ENCODE measurements at places on chromosomes 16 and 17.

DNA sequence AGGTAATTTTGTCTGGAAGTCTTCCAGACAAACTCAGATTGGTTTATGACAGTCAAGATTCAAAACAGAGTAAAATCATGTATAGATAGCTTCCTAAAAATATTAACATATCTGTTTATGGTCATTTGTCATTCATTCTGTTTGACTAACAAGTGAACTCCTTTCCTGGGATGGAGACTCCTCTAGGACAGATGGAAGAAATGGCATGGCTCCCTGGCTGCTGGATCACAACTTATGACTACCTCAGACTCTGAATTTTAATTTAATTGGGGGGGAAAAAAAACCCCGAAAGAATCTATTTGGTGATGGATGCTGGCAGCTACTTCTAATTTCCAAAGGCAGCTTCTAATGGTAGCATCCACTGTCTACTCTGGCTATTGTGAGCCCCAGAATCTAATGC is 34.6 kb downstream of the PHLPP2 start:
- no peak for DNase-seq

GRCh38 chr16:66443269-66443652 is 16.2 kb downstream of the BEAN1 start:
- DNase-seq, result no peak

GRCh38 chr17:81987161-81987770 is 9.8 kb downstream of the ASPSCR1 start:
- DNase-seq, result no peak

- peak; percentile 89 for DNase-seq
Measured at GRCh38 chr16:57115514-57116182, 23.3 kb downstream of the CPNE2 start.

- peak; percentile 40 for DNase-seq
Measured at GRCh38 chr17:48052956-48053757, 5.0 kb downstream of the NFE2L1 start.

DNA sequence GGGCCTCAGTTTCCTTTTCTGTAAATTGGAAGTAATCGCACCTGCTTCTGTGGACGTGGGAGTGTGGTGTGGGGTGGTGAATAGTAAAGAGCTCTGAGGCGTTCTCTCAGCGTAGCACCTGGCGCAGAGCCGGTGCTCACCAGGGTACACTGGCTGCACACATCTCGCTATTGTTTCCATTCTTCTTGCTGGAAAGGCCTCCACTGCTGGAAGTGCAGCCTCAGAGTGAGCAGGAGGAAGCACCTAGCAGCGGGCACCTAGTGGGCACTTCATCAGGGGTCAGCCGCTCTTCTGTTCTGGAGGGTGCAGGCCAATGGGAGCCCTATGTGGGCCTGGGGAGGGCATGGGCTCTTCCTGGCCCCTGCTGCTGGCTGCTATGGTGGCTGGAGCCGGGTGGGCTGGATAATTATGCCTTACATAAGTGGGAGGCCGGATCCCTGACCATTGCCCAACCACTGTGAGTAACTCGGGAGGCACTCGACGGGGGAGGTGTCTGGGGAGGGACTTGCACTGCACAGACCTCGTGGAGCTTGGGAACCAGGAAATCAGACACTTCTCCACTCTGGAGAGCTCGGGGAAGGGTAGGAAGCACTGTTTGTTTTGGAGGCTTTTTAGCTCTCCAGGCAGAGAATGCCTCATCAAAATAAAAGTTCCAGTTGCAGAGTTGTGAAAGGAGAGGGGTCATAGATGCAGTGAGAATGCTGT is 1.7 kb downstream of the MAP2K3 start:
- DNase-seq, result peak; percentile 17

DNA sequence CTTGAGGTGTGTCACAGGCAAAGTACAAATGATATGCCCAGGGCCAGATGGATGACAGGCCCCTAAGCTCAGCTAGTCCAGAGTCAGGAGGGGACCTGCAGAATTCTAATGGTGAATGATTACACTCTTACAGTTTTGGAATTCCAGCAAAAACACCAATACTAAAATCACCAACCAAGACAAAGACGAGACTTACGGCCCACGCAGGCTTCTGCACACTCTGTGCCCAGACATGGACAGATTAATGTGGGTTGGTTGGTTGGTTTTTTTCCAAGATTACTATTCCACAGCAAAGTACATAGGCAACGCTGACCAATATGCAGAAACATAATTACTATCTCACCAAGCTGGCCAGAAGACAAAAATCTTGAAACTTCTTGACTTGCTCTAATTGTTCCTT is 9.7 kb downstream of the ADCY9 start:
- no peak for DNase-seq

- no peak for DNase-seq
Measured at GRCh38 chr16:52351451-52351850, 195.5 kb downstream of the TOX3 start.

- DNase-seq, result no peak
Measured at GRCh38 chr16:23899869-23900268, 64.1 kb downstream of the PRKCB start.

DNA sequence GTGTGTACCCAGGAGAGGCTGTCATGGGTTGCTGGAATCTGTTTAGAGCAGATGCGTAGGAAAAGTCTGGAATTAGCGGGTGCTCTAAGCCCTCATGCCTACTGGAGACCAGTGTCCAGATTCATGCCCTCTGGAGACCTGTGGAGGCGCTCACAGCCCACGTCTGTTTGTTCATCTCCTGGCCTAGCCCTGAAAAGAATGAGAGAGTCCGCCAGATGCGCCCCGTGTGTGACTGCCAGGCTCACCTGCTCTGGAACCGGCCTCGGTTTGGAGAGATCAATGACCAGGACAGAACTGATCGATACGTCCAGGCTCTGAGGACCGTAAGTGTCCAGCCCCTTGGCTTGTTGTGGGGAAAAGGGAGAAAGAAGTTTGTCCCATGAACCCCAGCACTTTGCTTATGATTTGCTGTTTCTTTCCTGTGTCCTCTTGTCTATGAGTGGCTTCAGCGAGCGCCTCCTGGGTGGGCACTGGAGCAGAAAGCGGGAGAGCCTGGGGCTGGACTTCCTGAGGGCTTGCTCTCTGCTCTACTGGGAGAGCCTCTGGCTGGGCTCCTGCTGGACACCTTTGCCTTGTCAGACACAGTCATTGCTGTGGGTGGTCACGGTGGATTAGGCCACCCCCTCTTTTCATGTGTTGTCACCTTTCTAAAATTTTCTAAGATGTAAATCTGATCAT is 35.3 kb downstream of the PRMT7 start:
- DNase-seq, result no peak

GRCh38 chr17:59405944-59406705 is 74.7 kb downstream of the YPEL2 start:
- DNase-seq, result no peak

DNA sequence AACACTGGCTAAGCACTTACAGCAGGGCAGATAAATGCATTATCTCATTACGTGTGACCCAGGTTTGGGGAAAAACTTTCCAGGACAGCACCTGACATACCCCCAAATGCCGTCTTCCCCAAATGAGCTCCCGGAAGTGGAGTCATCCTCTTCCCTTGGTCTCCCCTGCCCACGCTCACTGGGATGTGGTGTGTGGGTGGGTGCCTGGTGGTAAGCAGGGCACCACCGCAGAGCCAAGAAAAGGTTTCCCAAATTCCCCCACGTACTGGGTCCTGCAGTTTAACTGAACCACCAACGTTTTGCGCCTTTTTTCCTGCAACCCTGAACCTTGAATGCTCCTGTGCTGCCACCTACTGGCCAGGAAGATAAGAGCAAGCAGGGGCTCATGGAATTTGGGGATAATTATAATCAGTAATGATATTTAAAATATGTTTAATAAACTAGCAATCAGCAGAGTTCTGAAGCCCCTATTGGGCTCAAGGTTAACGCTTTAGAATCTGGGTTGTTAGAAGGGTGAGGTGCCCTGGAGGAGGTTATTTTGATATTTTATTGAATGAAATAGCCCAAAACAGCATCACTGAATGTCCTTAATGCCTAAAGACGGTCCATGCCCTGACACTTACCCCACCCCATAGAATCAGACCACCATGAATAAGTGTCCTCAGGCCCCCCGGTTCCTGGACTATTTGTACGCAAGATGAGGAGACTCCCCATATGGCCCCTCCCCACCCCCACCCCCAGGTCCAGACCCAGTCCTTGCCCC is 8.0 kb downstream of the SPPL2C start:
- peak; percentile 89 for DNase-seq

DNA sequence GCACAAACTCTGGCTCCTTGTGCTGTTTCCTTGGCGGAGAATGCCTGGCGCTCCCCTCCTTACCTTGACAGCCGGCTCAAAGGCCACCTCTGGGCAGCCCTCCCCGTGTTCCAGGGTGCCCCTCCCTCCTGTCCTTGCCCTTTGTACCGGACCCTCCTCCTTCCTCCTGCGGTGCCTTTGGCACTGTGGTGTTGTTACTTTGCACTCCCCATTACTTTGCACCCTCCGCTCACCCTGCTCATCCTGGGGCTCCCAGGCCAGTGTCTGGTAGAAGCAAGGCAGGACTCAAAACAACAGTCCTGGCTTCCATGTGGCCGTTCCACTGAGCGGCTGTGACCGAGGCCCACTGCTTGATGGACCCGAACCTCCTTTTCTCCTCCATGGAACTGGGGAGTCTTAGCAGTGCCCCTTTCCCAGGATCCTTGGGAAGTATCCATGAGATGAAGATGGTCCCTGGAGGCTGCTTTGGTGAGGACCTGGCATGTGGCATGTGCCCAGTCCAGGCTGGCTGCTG is 147.8 kb downstream of the CMIP start:
- no peak for DNase-seq

DNA sequence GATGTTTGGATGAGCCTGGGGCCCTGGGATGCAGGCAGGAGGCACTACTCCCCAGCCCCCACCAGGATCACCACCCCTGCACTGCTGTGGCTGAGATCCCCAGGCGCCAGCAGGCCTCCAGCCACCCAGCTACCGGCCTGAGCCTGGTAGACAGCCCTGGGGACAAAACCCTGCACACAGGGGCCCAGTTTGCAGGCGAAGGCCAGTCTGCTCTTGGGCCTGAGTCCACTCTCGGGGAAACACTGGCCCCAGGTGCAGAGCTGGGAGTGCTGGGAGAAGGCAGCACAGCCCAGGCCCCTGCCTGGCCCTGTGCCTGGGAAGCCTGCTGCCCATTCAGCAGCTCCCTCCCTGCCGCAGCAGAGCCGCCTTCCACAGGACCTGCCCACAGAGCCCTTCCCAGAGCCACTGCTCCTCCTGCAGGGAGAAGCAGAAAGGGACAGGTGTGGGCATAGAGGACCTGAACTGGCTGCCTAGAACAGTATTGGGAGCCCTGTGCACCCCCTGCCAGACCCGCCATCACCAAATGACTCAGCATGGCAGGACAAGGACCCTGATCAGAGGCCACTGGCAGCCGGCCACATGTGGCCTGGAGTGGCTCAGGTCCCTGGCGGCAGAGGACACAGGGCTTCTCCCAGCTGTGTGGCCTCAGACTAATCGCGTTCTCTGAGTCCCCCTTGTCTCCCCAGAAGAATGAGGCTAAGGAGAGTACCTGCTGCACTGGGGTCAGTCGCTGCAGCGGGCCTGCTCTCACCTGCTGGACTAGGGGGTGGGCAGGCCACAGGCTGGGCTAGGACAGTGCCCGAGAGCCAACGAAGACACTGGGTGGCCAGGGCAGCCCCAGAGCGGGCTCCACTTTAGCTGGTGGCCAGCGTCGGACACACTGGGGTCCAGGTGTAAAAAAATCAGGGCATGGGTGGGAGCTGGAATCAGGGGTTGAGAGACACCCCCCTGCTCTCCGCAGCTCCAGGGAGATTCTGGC is 10.7 kb downstream of the MSRB1 start:
- no peak for DNase-seq

GRCh38 chr16:78102865-78103264 is 3.4 kb downstream of the WWOX start:
- DNase-seq, result no peak

GRCh38 chr16:84366208-84366607 is 2.1 kb upstream of the ATP2C2 start:
- DNase-seq, result no peak

GRCh38 chr17:76446449-76447231 is 6.3 kb downstream of the UBE2O start:
- DNase-seq, result no peak

- DNase-seq, result no peak
Measured at GRCh38 chr17:8436844-8437171, 1.1 kb downstream of the NDEL1 start.

DNA sequence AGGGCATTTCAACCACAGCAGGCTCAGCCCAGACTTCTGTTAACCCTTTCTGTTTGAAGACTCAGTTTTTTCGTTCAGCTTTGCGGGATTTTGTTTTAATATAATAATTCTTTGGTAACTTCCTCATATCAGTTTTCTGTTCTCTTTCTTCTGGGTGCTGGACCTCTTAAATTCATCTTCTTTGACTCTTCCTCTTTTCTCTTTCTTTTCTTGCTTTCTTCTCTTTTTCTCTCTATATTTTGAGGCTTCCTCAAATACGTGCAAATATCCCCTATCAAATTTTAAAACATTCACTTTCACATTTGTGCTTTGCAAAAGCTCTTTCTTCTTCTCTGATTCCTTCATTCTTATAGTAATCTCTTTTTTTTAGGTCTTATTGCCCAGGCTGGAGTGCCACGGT is 136.3 kb downstream of the HS3ST3B1 start:
- DNase-seq, result no peak

DNA sequence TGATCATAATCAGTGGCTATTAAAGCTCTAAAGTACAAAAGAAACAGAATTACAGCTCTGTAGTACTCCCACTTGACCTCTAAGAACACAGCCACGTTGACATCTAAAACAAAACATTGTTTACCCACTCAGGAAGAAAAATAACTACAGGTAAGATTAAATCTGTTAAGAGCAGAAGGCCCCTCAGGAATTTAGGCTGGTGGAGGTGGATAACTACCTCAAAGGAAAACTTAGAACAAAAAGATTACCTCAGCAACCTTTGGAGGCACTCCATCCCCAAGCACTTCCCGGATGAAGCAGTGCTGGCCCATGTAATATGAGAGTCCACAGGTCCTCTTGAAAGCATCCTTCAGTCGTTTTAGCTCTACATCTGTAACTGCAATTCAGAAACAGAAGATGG is 46.7 kb downstream of the USP32 start:
- no peak for DNase-seq

GRCh38 chr17:70434536-70435490 is 265.5 kb downstream of the KCNJ2 start:
- DNase-seq, result no peak

GRCh38 chr16:71916397-71916920 is 21.1 kb downstream of the IST1 start:
- no peak for DNase-seq

DNA sequence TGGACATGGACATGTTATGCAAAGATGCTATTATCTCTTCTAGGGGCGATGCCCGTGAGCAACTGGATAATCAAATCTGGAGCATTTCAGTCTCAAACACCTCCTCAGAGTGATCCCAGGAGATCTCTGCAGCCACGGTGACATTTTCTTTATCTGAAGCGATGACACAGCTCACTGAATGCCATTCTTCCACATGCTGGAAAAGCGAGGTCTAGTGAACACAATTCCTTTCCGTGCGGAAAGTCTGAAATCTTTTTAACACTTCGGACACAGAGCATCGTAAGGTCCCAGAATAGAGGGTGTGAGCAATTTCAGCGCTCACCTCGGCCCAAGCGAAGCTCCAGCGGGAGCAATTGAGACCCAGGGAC is 531 bp upstream of the HASPIN start:
- no peak for DNase-seq

- no peak for DNase-seq
Measured at GRCh38 chr17:42989726-42990652, 8.2 kb upstream of the RPL27 start.

GRCh38 chr17:79993390-79994227 is 42.1 kb downstream of the TBC1D16 start:
- DNase-seq, result no peak

- no peak for DNase-seq
Measured at GRCh38 chr16:74771656-74772315, 2.8 kb downstream of the FA2H start.

Data from brain (organoid and tissue), 16 donors.